Fibroblast of villous mesenchyme (primary cell): ENCODE measurements at places on chromosomes 11 and 22. TPM values are rescaled to one million over a fixed set of nuclear protein-coding genes. Genes with fewer than 3 reads are reported as not detected.

Gene KDM4D
- 0.97 and 1.3 TPM in 2 replicates for total RNA-seq

DNA sequence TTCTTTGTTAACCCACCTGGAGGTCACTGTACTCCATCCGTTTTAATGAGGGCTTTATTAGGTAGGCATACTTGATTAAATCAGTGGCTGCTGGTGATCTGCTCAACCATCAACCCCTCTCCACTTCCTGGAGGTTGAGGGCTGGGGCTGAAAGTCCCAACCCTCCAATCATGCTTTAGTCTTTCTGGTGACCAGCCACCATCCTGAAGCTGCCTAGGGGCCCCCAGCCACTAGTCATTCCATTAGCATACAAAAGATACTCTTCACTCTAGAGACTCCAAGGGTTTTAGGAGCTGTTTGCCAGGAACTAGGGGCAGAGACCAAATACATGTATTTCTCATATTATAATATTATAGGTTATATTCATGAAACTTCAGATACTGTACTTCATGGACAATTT is 13.5 kb downstream of the DNAJC24 start:
- no peak for DNase-seq

DNA sequence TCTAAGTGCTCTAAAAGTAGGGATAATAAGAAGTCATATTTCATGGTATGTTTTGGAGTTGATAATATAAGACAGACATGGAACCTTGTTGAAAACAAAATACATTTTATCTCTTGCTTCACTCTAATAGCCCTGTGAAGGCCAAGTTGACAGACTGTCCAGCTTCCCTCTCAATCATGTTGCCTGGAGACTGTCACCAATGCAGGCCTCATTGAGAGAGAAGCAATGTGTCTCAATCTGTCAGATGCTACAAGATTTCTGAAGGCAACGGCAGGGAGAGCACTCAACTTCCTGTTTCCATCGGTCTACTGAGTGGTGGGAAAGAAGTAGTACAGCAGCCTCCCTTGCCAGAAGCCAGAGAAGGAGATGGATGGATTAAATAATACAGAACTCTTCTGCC is 23.6 kb upstream of the FJX1 start:
- no peak for DNase-seq

Gene ZP1
- not detected in 2 replicates for total RNA-seq

DNA sequence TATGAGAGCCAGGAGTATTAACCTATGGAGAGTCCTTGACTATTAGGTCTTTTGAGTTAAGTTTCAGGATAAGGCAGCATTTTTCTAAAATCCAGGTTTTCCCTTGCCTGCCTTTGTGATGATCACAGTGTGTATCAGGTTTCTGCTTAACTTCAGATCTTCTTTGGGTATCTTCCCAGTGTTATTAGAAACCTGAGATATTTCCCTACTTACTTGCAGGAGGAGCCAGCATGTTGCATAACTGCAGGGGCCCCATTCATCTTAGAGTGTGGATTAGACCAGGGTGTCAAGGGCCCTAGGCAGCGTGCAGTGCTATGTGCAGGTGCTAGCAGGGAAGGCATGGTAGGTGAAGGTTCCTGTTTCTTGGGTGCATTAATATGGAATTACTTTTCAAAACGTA is 69.5 kb downstream of the ZNRF3 start:
- peak; percentile 68 for DNase-seq

GRCh38 chr11:36354221-36355003 is 58.3 kb downstream of the PRR5L start:
- peak; percentile 67 for DNase-seq

DNA sequence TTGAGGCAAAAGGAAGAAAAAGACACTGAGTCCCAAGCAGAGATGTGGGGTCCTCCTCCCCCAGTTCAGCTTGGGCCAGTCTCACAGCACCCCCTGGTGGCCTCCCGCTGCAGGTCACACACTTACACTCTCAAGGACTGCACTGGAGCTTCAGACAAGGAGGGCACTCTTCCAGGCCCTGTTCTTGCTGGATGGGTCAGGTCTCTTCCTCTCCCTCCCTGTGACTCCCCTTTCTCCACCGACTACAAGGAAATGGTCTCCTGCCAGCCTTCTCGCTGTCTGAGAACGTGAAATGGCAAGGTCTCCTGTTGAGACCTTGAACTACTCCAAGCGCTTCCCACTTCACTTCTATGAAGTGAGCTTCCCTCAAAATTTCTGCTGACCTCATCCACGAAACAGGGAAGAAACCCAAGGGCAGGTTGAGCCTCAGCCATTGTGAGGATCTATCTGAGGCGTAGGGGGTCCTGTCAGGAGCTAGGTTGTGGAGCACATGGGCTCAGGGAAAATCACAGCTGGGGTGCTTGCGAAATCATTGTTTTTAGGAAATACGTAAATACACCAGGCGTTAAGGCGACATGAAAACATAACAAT is 11.2 kb upstream of the IGLL1 start:
- DNase-seq: peak; percentile 70

GRCh38 chr11:47359586-47359985 is 7.1 kb upstream of the MYBPC3 start:
- DNase-seq: no peak

Gene BLID
- total RNA-seq: 6.0 and 9.3 TPM in 2 replicates

Gene LIPT2
- total RNA-seq: 1.7 and 2.9 TPM in 2 replicates

GRCh38 chr11:67321313-67321871 is 18.1 kb downstream of the SSH3 start:
- no peak for DNase-seq

GRCh38 chr11:34546511-34547209 is 33.1 kb upstream of the ELF5 start:
- no peak for DNase-seq

Gene IGSF22
- total RNA-seq: under 0.01 and 1.3 TPM in 2 replicates

Gene TMA7B
- total RNA-seq: not detected in 2 replicates

DNA sequence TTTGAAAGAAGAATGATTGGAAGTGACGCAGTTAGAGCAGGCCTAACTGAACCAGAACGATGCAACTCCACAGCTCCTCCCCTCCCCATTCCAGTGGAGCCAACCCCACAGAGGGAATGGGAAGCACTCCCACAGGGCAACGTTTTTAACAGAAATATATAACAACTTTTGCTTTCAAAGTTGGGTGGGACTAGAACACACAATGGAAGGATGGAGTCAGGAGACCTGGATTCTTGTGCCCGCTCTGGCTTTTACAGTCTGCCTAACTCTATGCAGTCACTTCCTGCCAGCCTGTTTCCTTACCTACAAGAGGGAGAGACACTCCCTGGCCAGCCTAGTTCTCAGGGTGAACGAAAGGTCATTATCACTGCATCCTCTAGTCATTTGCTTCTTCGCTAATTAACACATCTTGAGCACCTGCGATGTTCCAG is 75.5 kb downstream of the PACSIN2 start:
- DNase-seq: no peak

- DNase-seq: peak; percentile 55
Observed at GRCh38 chr11:104164028-104164520, at the start of gene PDGFD. PDGFD (minus strand) TSS chr11:104164147.

GRCh38 chr11:90113541-90113940 is 20.9 kb upstream of the NAALAD2 start:
- DNase-seq: peak; percentile 2

Gene GAL3ST1
- not detected in 2 replicates for total RNA-seq

DNA sequence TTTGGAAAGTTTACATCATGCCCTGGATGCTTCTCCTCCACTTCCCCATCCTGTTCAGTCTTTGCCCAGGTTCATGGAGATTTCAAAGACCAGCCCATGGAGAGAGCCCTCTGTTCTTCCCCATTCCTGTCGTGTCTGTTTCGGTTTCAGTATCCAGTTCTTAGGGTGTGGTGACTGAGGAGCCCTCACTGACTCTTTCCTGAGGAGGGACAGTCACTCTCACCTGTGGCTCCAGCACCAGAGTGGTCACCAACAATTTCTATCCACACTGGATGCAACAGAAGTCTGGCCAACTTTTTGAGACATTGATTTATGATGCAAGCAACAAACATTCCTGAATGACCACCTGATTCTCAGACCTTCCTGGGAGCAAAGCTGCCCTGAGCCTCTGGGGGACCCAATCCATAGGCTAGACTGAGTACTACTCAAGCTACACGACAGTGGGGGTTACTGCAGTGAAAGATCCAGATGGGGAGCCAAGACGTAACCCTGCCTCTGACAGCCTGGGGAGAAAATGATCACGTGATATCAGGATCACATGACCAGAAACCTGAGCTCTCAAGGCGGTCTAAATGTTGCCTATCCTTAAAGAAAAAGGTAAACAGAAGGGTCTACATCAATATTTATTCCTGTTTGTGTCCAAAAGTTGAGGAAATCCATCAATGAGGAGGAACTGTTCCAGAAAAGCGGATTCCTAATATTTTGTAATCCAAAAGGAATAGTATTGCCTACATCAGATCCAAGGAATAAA is 76.2 kb upstream of the VPREB1 start:
- DNase-seq: peak; percentile 39
